ENCODE measurements at places on chromosomes 11 and 22.

DNA sequence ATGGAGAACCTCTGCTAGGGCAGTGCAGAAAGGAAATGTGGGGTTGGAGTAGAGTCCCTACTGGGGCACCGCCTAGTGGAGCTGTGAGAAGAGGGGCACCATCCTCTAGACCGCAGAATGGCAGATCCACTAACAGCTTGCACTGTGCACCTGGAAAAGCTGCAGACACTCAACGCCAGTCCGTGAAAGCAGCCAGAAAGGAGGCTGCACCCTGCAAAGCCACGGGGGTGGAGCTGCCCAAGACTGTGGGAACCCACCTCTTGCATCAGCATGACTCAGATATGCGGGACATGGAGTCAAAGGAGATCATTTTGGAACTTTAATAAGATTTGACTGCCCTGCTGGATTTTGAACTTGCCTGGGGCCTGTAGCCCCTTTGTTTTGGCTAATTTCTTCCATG lies 8.7 kb downstream of the TSKU start:
- DNase-seq: no peak

- DNase-seq: no peak
Observed at GRCh38 chr11:10770626-10771254, 19.7 kb downstream of the CTR9 start.

- no peak for DNase-seq
Observed at GRCh38 chr22:46908641-46909107, 146.2 kb downstream of the TBC1D22A start.

DNA sequence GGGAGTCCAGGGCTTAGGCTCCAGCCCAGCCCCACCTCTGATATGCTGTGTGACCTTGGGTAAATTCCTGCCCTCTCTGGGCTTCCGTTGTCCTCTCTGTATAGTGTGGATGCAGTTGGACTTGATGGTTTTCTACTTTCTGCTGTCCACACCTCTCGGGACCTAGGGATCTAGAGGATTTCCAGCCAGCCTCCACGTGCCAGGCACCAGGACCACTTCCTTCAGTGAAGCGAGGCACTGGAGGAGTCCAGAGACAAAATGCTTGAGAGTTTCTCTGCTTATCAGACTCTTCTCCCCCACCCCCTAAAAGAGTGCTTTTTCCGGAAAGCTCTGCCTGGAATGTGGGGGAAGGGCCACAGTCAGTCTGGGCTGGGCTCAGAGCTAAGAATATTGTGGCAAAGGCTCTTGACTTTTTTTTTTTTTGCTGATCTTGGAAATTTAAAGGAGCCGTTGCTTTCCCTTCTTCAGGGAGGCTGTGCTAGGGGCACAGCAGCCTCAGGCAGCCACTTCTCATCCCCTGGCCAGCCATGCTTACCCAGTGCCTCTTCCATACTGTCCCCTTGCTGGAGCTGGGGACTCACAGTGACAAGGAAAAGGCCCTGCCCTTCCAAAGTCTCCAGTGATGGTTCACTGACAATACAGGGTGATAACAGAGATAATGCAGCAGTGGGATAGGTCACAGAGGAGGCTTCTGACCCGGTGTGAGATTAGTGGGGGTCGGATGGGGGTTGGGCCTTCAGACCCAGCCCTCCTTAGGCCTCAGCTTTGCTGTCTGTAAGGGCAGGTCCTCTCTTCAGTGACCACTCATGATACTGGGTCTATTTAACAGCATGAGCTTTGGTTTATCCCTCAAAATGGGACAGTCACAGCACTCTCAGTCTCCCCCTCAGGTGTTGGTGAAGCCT lies 2.9 kb upstream of the SERPINH1 start:
- no peak for DNase-seq

DNA sequence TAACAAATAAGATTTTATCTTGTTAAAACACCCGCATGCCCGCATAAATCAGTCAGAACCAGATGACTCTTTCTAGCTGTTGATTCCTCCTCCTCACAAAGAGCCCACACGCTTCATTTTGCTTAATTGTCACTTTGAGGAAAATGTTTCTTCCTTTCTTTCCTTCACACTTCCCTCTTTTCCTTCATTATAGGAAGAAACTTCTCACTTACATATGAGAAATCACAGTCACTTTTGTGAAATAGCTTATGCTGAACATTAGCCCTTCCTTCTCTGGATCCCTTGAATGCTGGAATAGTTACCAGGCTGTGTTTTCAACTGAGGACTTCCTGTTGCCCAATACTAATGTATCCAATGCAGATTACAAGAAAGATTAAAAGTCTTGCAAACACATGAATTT lies 5.8 kb downstream of the MS4A6E start:
- no peak for DNase-seq

- peak; percentile 6 for DNase-seq
Observed at GRCh38 chr22:22410121-22410520, 98.4 kb downstream of the ZNF280B start.

DNA sequence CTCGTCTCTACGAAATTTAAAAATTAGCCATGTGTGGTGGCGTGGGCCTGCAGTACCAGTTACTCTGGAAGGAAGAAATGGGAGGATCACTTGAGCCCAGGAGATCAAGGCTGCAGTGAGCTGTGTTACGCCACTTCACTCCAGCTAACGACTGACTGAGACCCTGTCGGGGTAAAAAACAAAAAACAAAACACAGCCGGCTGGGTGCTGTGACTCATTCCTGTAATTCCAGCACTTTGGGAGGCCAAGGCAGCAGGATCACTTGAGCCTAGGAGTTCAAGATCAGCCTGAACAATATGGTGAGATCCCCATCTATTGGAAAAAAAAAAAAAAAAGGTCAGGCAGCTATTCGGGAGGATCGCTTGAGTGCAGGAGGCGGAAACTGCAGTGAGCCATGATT lies 2.4 kb downstream of the PAFAH1B2 start:
- no peak for DNase-seq

DNA sequence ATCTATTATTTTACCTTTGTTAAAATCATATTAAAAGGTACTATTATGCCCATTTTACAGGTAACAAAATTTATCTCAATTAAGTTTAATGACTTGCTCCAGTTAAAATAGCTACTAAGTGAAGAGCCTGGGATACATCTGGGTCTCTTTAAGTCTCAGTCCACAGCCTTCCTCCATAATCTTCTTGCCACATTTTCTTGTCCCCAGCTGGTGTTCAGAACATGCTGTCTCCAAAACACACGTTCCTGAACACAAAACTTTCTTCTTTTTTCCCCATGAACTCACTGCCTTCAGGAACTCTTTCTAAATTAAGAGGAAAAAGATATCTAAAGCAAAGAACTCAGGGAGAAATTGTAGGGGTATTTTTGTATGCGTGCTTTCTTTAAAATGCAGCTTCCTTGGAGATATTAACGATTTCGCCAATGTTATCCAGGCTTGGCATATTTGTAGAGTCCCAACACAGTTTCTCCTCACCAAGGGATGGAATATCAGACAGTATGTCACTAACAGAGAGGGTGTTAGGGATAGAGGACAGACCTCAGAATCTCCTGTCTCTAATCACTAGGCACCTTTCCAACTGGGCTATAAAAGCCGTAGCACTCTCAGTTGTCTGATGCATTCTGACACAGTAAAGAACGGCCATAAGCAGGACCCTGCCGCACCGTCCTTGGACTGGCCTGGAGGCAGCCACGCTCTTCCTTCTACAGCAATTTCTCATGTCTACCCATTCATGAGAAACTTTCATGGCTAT lies 232.8 kb upstream of the BLID start:
- no peak for DNase-seq

GRCh38 chr11:61429346-61429690 lies 457 bp downstream of the CPSF7 start:
- peak; percentile 17 for DNase-seq

DNA sequence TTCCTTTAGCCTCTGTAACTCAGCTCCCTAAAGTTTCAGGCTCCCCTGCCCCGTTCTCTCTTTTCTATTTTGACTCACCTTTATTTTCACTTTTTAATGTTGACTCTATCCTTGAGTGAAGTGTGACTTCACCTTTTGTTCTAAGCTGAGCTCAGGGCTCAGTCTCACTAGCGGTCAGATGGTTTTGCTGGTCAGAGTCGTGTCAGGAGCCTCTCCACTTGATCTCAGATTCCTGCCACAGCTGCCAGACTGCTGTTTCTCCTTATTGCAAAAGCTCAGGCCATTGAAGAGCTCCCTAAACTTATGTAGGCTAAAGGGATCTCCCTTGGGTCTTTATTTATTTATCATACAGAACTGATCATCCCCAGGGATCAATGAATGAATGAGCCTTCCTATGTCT lies 13.7 kb upstream of the POU2AF2 start:
- no peak for DNase-seq

- DNase-seq: no peak
Observed at GRCh38 chr11:98561252-98561651, 459.5 kb upstream of the CNTN5 start.

DNA sequence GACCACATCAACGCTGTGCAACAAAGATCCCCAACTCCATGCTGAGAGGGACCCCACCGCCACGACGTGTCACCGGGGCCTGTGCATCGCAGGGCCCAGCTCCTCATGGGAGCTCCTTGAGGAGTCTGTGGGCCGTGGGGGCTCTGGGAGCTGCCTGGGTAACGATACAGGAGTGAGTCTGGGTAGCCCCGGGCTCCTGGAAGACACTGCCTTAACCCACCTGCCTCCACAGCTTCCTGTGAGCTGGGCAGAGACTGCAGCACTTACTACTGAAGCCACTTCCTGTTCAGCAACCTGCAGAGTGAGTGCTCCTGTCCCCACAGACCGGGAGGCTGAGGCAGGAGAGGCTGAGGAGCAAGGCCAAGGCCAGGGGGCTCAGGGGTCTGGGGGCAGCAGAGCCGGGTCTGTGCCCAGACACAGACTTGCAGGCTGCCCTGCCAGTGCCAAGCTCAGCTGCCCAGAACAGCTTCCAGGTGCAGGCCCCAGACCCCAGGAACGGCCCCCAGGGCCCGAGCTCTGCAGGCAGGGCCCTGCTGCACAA lies 226.7 kb downstream of the BRD1 start:
- no peak for DNase-seq

- no peak for DNase-seq
Observed at GRCh38 chr11:106021181-106021966, 666 bp downstream of the MSANTD4 start.

- no peak for DNase-seq
Observed at GRCh38 chr22:30305519-30305905, 16.2 kb upstream of the CASTOR1 start.

GRCh38 chr22:25548866-25549464 lies 15.5 kb upstream of the GRK3 start:
- no peak for DNase-seq

All from NCI-H2107 (cell line).